ENCODE measurements at places on chromosomes 6 and 20.

- no peak for DNase-seq
These were observed 598.9 kb downstream of the RFPL4B start for GRCh38 chr6:112946051-112946450.

DNA sequence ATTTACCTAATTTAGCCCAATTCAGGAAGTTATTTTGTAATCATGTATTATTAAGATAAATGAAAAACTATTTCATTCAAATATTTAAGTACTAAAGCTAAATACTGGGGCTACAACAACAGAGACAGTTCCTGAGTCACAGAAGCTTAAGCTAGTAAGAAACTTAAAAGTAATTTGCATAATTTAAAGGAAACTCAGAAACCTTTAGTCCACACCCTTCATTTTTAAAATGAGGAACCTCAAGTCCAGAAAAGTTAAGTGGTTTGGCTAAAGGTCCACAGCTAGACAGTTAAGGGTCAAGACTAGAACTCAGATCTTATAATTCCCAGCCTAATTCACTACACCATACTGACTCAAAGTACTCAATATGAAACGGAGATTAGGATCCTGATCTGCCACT, 7.2 kb downstream of the LMBRD1 start:
- no peak for DNase-seq

DNA sequence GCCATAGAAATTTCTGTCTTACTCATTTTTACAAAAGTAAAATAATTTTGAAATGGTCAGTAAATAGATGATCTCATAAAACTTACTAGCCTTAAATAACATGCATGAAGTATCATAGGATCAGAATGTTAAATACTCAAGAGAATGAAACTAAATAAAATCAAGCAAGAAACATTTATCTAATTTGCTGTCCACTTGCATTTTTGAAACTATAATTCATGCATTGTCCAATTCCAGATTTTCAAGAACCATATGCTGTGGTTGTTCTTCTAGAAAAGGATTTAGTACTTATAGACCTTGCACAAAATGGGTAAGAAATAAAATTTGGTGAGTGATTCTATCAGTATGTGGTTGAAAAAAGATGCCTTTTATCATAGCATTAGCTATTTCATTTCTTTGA, 107.0 kb downstream of the STXBP5 start:
- no peak for DNase-seq

- DNase-seq, result no peak
These were observed 149.6 kb downstream of the BCAS1 start for GRCh38 chr20:53920647-53921245.

GRCh38 chr6:75556240-75556639, 45.4 kb upstream of the SENP6 start:
- no peak for DNase-seq

GRCh38 chr20:48787861-48788375, 39.9 kb downstream of the PREX1 start:
- DNase-seq, result peak; percentile 38

- DNase-seq, result no peak
These were observed 26.0 kb upstream of the KIF16B start for GRCh38 chr20:16599257-16599656.

- no peak for DNase-seq
These were observed 250.2 kb downstream of the PREX1 start for GRCh38 chr20:48577557-48577956.

DNA sequence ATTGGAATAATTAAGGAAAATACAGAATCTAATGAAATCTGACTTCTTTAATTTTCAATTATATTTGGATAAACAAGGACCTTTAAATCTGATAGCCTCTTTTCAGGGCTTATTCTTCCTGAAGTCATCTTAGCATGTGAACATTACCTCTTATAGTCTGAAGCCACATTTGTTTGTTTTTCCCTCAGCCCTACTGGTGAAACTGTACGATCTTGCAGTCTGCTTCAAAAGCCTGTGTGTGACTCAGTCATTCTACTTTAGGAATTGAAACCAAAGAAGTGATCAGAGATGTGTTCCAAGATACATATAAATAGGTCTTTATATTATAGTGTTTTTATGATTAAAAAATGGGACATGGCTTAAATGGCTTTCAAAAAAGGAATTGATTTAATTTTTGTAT, 67.5 kb downstream of the MACROD2 start:
- DNase-seq, result no peak

GRCh38 chr6:66153247-66153646, 446.2 kb upstream of the EYS start:
- no peak for DNase-seq

GRCh38 chr20:8646033-8646441, 422.9 kb upstream of the PLCB4 start:
- DNase-seq, result no peak

DNA sequence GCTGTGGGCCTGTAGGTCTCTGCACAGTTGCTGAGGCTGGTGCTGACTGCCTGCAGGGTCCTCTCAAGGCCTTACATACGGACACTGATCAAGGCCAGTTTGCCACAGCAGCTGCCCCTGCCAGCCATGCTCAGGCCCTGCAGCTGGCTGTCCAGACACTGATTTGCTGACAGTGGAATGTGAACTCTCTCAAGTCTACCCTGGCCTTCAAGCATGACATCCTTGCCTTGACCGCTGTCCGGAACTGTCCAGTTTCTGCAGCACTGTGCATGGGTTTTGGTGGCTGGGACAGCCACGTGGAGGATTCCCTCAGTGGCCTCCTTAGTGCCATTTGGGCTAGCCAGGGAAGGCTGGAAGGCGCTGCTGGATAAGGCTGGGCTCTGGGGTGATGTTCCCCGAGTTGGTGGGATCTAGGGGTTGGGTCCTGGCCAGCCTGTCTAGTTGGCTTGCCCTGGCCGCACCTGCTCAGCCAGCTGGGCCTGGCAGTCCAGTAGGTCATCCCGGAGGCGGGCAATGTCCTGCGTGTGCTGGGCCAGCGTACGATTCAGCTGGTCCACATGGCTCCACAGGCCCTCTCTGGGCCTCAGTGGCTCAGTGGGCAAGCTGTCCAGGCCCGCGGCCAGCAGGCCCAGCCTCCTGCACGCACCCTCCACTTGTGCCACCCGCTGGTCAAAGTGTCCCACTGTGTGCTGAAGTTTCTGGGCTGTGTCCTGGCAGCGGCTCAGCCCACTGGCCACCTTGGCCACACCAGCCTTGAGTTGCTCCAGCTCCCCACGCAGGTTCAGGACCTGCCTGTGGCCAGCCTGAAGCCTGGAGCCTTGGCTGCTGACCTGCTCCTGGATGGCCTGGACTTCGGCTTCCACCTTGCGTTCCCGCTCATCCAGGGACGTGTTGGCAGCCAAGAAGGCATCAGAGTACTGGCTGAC, 5.5 kb downstream of the EMILIN3 start:
- no peak for DNase-seq

DNA sequence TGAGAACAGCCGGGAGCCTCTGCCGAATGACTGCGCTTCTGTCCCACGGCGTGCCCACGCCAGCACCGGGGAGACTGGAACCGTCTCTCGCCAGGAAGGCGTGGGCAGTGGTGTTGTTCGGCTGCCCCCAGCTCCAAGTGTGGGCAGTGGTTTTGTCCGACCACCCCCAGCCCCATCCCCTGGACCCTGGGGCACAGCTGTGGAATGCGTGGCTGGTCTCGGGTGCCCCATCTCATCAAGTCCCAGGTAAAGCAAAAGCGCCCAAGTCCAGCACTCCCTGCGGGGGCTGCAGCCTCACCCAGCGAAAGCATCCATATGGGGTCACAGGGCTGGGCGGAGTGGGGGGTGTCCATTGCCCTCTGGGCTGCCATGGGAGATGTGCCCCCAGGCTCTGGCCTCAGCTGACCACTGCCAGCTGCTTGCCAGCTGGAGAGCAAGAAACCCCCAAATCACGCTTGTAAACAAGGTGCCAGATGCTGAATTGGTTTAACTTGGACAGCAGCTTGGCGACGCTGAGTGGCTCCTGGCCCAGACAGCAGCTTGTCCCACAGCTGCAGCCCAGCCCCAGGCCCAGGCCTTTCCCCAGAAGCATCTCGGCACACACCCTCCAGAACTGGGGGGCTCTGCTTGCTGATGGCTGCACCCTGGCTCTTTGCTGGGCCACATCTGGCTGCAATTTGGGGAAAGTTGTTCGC, 4.5 kb downstream of the CABLES2 start:
- no peak for DNase-seq

DNA sequence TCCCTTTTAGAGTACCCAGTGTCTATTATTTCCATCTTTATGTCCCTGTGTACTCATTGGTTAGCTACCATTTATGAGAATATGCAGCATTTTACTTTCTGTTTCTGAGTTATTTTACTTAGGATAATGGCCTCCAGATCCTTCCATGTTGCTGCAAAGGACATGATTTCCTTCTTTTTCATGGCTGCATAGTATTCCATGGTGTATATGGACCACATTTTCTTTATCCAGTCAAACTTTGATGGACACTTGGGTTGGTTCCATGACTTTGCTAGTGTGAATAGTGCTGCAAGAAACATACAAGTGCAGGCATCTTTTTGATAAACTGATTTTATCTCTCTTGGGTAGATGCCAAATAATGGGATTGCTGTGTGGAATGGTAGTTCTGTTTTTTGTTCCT, 55.4 kb downstream of the ZBTB2 start:
- no peak for DNase-seq

DNA sequence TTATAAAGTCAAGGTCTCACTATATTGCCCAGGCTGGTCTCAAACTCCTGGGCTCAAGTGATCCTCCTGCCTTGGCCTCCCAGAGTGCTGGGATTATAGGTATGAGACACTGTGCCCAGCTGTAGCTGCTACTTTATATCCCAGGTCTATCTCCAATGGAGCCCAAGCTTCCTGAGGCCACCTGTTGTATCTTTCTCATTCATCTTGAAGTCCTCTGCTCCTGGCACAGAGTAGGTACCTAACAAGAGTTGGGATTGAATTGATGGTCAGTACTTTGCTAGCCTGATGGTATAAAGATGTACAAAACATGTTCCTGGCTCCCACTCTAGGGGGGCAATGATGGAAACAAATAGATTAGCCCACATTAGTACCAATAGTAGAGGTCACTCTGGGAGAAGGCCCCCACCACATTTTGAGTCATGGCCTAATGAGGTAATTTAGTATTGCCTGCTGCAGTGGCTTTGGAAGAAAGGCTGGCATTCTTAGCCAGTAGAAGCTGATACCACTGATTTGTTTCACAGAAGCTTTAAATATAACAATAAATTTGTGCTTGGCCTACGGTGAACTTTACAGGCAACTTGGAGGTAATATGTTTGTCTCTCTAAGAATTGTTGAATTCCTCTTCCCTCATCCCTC, 5.4 kb downstream of the PTPN1 start:
- DNase-seq, result no peak

DNA sequence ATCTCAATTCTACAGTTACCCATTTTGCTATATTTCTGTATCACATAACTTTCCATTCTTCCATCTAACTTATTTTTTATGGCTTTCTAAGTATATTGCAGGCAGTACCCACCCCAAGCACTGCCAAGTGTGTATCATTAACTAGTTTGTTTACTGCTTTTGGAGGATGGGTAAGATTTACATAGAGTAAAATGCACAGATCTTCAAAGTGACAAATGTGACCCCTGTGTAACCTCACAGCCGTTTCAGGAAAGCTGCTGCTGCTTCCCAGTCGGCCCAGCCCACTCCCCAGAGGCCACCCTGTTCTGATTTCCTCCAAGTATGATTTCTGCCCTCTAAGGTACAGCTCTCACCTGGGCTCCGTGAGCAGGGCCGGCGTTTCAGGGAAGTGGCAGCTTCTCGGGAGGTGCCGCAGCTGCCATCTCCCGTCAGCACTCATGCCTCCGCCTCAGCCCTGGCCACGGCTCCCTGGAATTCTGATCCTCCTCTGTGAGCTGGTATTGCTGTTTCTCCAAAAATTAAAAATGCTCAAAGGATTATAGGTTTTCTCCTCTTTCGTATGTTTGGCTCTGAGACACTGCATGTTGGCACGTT, 15.0 kb upstream of the MAP1LC3A start:
- no peak for DNase-seq

DNA sequence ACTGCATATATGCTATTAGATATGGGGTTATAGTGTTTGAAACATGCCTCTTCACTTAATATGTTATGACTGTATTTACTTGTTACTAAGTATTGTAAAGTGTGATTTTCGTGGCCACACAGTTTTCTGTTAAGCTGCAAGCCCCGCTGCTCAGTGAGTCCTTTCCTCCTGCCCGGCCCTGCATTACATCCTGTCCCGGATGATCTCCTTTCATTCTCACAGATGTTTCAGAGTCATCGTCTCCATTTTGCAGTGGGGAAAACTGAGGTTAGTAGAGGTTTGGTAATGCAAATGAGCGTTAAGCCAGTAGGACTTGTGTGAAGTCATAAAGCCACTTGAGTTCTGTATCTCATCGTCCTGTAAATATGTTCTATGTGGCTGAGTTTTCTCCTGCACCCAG, 155.5 kb downstream of the CFAP61 start:
- no peak for DNase-seq

- DNase-seq, result no peak
These were observed 126.6 kb downstream of the SIM1 start for GRCh38 chr6:100338090-100338489.

GRCh38 chr20:61219021-61219431, 33.0 kb upstream of the CDH4 start:
- no peak for DNase-seq

GRCh38 chr6:14476793-14477531, 359.4 kb downstream of the CD83 start:
- DNase-seq, result peak; percentile 94

- DNase-seq, result no peak
These were observed 103.6 kb downstream of the DNAH8 start for GRCh38 chr6:38818691-38819090.

GRCh38 chr6:168164462-168165061, 85.5 kb upstream of the FRMD1 start:
- no peak for DNase-seq

DNA sequence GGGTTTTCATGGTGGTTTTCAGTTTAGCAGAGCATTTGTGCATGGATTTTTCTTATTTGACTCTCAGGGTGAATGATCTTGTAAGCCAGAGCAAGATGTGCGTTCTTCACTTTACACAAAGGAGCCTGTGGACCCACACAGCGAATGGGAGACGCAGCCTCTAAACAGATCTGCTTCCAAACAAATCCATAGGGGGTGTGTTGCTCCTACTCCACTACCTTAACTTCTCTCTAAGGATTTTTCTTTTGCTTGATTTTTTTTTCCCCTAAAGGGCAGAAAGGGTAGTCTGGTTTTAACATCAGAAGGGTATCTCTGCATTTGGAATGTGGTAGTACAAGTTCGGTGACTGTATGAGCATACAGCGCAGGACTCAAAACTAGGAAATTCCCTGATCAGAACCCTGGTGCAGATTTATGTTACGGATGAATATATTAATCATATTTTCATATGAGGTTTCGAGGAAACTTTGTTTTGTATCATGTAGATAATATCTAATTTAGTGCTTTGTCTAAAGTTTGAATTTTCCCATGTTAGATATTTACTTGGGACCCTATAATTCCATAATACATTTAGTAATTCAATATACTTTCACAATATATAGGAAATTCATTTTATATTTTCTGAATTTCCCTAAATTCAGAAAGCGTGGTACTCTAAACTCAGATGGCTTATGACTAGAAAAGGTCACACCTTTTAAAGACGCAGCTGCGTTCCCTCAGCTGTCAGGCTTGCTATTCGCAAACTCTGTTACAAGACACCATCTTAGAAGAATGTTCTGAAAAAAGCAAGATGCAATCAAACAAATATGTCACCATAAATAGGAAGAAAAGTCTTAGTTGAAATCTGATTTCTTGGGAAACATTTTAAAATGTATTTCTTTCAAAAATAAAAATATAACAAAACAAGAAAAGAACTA, 196.9 kb downstream of the TMEM242 start:
- DNase-seq, result no peak
